ENCODE measurements at places on chromosomes 6 and 20.
A peak's percentile ranks its signal among the peaks of the same experiment; 100 is the strongest.

- peak; percentile 86 for DNase-seq
Observed at GRCh38 chr20:62808211-62808865, 3.7 kb downstream of the OGFR start.

DNA sequence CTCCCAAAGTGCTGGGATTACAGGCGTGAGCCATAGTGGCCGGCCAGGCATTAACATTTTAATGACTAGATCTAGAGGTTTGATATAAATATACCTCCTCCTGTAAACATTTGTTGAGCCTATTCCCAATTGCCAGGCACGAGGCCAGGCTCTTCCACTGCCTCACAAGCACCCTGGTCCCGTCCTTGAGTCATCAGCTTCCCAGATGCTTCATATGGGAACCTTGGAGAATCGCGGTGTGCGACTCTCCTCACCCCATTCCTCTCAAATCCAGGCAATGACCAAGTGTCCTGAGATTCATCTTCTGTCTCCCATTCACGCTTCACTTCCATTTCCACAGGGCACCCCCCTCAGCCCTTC is 35.9 kb upstream of the PIM1 start:
- no peak for DNase-seq

DNA sequence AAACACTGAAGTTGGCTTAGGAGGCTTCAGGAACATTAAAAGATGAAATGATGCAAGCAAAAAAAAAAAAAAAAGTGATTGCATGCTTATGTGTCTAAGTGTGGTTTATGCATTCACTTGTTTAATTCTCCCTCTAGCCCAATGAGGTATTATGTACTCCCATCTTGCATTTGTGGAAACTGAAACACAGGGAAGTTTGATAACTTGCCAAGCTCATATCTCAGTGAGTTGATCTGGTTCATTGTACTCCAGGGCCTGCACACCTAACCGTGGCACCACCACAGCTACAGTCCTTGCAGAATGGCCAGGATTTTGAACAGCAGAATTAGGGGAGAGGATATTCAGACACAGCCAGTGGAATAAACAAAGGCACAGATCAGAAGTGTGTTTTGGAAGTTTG is 251.2 kb downstream of the TBC1D7 start:
- no peak for DNase-seq

DNA sequence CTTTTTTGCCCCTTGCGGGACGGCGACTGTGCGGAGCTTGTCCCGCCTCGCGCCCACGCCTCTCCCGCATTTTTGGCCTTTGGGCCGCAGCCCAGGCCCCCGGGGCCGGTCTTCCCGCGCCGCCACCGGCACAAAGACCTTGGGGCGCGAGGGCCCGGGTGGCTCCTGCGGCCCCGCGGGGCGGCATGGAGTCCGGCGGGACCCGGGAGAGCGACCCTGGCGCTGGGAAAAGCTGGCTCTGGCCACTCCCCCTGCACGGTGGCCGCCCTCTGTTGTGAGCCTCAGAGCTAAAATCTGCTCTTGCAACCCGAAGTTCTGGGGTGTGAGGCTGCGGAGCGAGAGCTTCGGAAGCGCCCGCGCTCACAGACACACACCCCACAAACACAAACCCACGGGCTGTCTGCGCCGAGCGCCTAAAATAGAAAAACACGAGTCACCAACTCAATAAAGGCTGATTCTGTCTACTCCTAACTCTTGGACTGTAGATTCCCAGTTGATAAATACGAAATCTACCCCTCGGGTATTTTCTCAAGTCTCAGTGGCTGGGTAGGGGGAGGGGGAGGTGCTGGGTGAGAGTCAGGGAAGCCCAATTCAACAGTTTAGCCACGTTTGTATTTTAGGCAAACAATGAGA is 496 bp upstream of the BEND3 start:
- DNase-seq = peak; percentile 63

- DNase-seq = no peak
Observed at GRCh38 chr6:56510984-56511531, 131.6 kb downstream of the DST start.

DNA sequence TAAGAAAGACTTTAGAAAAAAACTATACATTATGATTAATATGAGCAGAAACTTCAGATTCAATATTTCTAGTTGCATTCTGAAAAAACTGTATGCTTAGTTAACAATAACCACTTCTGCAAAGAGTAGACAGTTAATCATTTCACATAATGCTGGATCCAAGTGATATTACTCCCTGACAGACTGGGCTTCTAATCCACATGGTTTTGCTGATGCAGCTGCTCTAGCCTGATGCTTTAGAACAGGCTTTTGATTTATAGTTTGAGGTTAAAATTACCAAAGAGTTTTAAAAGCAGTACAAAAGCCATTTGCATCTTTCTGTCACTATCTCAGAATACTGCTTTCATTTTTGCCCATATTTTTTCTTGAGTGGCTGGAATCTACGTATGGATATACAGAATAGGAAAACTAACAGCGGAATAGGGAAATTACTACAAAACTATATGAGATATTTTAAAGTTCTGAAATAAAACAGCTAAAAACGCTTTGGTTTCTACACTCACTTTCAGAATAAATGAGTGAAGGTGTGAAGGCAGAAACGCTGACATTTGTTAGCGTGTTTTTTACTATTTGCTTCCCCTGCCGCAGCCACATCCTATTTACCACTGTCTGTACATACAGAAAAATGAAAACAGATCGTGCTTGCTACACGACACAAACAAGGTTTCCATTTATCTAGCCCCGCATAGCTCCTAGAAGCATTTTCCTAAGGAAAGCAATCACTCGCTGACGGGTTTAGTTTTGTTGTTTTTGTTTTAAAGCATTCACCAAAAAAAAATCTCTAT is 61.7 kb downstream of the METTL24 start:
- DNase-seq = no peak
